Head of caudate nucleus (tissue), 42 donors: ENCODE measurements at places on chromosomes 7 and 10.
A peak's percentile ranks its signal among the peaks of the same experiment; 100 is the strongest.

DNA sequence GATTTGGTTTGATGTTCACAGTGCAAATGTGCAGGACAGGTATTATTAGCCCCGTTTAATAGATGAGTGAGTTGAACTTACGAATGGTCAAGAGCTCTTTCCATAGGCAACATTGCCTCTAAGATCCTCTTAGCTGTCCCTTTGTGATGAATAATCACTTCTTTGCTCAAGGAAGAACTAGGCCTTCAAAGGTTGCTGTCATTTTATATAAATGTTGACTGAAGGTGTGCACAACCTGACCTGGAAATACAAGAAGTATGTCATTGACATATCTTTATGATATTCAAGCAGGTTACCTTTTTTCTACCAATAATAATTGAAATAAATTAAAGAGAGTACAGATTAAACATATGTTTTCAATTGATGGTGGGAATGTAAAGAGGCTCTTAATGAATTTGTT lies 48.5 kb upstream of the GLCCI1 start:
- DNase-seq, result no peak

DNA sequence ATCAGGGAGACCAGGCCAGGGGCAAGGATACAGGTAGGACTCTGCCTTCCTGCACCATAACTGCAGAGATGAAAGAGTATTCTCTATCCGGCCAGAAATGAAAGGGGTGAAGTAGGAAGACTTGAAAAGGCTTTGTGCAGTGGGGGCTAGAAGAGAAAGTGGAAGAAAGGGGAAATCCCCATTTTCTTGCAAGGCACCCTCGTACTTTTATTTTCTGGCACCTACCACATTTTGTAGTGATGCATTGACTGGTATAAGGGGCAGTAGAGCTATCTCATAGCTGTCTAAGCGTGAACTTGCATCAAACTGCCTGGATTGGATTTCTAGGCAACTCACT lies 752 bp upstream of the CAMK2G start:
- DNase-seq, result no peak

DNA sequence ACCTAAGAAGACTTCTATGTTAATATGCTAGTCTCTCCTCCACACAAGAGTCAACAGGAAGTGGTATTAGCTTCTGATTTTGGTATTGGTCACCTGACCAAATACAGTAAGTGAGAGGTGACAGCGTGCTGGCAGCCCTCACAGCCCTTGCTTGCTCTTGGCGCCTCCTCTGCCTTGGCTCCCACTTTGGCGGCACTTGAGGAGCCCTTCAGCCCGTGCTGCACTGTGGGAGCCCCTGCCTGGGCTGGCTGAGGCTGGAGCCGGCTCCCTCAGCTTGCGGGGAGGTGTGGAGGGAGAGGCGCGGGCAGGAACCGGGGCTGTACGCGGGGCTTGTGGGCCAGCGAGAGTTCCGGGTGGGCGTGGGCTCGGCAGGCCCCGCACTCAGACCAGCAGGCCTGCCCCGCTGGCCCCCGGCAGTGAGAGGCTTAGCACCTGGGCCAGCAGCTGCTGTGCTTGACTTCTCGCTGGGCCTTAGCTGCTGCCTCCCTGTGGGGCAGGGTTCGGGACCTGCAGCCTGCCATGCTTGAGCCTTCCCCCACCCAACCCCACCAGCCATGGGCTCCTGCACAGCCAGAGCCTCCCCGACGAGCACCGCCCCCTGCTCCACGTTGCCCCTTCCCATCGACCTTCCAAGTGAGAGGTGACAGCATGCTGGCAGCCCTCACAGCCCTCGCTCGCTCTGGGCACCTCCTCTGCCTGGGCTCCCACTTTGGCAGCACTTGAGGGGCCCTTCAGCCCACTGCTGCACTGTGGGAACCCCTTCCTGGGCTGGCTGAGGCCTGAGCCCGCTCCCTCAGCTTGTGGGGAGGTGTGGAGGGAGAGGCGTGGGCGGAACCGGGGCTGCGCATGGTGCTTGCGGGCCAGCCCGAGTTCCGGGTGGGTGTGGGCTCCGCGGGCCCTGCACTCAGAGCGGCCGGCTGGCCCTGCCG lies 4.2 kb upstream of the ACSL5 start:
- DNase-seq, result no peak

DNA sequence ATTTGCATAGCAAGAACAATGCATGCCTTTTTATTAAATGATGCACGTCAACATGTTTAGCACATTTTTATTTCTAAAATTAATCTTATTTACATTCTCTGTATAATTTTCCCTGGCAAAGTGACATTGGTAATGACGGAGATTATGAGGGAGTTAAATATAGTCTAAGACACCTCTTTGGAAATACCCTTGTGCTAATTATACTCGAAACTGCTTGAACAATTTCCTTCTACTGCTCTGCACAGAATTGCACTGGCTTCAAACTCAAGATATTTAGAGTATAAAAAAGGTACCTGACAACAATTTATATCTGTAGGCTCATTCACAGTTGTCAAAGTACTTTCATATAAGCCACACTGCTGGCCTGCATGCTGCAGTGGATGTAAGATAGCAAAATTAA lies 602.7 kb downstream of the NXPH1 start:
- no peak for DNase-seq

DNA sequence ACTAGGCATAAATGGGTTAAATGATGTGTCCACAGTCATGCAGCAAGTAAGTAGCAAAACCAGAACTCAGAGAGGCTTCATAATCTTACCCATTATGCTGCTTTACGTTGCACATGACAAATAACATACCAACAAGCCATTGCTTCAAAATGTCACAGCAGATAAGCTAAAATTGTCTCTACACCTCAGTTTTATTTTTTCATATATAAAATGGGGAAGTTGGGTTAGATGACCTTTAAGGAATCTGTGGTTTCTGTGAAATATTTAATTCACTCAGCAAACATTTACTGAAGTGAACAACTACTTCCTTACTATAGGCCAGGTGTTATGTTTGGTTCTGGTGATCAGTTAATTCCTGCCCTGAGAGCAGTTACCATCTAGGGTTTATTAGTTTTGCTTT lies 2.2 kb upstream of the ASCC1 start:
- no peak for DNase-seq

- no peak for DNase-seq
These were observed 82.5 kb downstream of the ZNF467 start for GRCh38 chr7:149690688-149691446.

DNA sequence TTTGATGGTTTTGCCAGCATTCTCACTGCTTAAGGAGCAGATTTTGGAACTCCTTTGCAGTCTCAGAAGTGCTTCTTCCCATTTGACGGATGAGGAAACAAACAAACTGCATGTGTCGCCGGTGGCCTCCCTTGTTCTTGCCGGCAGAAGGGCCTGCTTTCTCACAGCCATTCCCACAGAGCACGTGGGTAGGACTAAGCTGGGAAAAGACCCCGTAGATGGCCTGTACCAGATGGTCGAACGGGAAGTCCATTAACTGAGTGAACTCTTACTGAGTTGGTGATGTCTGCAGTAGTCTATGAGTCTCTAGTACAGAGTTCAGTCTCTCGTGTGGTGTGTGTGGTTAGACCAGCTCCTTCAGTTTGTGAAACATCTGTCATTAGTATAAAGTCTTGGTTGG lies 131.9 kb downstream of the TRRAP start:
- peak; percentile 13 for DNase-seq

GRCh38 chr7:108225531-108226181 lies 95.5 kb upstream of the LAMB4 start:
- DNase-seq, result no peak

- no peak for DNase-seq
These were observed 206.7 kb upstream of the KCTD7 start for GRCh38 chr7:66421830-66422475.

GRCh38 chr7:112433289-112433688 lies 17.0 kb upstream of the IFRD1 start:
- no peak for DNase-seq

DNA sequence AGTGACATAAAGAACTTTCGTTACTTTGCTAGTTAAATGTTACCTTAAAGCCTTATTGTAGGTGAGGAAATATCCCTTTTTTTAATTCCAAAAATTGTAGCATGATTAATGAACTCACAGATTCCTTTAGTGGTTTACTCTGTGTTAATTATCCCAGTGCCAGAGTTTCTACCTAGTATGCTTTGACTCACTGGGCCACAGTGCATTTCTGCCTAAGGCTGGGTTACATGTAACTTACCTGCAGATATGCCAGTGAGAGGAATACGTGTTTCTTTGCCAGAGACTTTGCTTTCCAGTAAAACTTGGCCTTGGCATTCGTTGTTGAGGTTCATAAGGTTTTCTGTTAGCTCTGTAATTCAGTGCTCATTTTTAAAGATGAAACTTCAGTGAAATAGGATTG lies 380.8 kb upstream of the LRGUK start:
- DNase-seq, result no peak

GRCh38 chr10:129140921-129141885 lies 325.8 kb upstream of the MGMT start:
- no peak for DNase-seq

DNA sequence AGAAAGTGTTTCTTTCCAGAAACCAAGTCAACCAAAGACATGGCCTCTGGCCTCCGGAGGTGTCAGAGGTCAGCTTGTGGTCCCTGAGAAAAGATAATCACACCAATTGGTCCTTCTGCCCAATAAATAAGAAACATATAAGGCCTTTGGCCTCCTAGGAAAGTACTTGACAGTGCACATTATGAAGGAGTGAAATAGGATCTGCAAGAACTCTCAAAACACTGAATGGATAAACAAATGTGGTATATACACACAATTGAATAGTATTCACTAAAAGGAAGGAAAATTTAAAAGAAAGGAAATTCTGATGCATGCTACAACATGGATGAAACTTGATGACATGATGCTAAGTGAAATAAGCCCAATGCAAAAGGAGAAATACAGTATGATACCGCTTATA lies 35.4 kb upstream of the NRF1 start:
- DNase-seq, result no peak

DNA sequence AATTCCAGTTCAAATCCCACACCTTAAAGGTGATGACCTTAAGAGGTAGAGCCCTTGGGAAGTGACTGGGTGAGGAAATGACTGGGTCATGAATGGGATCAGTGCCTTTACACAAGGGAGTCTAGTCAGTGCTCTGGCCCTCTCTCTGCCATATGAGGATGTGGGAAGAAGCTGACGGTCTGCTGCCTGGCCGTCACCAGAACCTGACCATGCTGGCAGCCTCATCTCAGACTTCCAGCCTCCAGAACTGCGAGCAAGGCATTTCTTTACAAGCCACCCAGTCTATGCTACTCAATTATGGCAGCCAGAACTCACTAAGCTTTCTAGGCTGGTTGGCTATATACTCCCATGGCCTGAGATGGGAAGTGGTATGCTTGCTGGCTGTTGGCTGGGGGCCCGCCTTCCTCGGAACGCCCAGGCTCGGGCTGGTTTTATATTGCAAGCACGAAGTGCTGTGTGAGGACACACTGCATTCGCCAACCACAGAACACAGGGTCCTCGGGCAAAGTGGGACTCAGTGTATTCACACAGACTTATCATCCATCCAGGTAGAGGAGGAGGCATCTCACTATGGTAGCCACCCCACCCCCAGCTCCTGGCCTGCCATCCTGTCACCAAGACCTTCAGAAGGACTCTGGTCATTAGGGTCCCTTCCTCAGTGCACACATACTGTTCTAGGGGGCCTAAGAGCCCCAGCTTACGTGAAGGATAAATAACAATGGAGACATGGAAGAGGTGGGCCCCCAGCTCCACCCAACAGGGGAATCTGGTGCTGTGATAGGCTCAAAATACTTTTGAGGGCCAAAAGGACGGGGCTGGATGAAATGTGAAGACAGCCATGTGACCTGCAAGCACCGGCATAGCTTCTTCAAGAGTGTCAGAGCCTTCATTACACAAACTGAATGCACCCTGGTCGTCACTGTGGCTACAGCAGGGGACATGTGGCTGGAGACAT lies 49.0 kb downstream of the ZRANB1 start:
- DNase-seq, result peak; percentile 25

DNA sequence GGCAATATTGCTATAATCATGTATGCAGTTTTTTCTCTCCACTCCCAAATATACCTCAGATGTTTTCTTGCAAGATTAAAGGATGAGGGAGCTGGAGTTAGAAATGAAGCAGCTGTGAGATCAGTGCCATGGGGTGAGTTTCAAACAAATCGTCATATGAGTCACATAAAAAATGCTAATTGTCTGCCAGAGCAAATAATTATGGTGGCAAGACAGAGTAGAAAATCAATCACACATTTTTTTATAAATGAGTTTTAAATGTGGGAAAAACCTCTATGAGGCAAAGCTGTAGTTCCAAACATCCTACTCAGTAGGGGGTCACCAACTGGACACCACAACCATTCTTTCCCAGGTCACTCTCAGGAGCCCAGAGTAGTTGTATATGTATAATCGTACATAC lies 55.3 kb downstream of the CH25H start:
- no peak for DNase-seq

DNA sequence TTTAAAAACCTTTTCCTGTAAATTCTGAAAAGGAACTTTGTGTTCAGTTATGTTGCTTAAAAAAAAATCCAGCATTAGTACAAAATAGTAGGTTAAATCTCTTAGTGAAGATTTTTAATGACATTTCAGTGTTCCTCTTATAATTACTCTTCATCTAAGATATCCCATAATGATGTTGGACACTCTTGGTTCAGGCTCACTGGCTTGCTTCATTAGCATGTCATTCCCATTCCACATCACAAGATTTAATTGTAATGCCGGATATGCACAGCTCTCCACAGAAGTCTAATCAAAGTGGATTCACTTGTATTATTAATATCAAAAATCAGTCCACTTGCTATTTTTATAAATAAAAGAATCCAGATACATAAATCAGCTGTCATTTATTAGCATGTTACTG lies 180.0 kb upstream of the MDFIC start:
- no peak for DNase-seq

DNA sequence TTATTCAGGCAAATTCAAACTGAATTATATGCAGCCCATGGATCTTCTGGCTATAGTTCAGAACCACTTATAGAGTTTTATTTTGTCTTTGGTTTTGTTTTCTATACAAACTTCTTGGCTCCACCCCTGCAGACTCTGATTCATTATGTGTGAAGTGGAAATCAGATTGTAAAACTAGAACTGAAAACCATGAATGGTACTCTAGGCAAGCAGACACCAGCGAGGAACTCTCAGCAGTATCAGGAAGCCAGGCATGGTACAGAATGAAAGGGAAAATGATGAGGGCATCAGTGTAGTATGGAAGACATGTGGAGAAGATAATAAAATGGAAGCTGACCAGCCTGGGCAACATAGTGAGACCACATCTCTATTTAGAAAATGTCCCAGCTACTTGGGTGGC lies 1026.9 kb upstream of the C7orf33 start:
- DNase-seq, result no peak

- DNase-seq, result peak; percentile 76
These were observed 10.3 kb downstream of the HUS1 start for GRCh38 chr7:47968847-47969774.

GRCh38 chr7:43753843-43754242 lies 4.6 kb upstream of the BLVRA start:
- DNase-seq, result no peak

GRCh38 chr7:158077934-158078910 lies 509.4 kb downstream of the PTPRN2 start:
- no peak for DNase-seq

- DNase-seq, result no peak
These were observed 36.6 kb upstream of the BHLHA15 start for GRCh38 chr7:98174334-98175259.
